Pons (tissue), 1 donor: ENCODE measurements at places on chromosomes 11 and 22.

GRCh38 chr11:9516113-9516512 is 55.3 kb downstream of the ZNF143 start:
- no peak for DNase-seq

GRCh38 chr11:116458546-116458945 is 314.2 kb downstream of the BUD13 start:
- DNase-seq, result no peak

DNA sequence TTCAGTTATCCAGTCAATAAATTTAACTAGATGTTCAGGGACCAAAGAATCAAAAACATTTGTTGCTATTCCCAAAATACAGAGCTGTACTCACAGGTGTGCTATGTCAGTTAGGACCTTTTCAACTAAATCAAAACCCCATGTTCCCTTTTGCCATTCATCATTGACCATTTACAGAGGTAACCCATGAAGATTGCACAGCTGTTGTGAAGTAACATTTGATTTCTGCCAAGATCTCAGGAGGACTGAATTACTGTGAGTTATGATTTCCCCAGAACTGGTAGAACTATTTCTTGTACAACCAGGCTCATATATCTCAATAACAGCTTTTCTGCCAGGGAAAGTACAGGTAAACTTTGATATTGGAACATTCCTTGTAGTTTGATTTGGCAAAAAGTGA is 131.1 kb upstream of the FIBIN start:
- DNase-seq, result no peak

DNA sequence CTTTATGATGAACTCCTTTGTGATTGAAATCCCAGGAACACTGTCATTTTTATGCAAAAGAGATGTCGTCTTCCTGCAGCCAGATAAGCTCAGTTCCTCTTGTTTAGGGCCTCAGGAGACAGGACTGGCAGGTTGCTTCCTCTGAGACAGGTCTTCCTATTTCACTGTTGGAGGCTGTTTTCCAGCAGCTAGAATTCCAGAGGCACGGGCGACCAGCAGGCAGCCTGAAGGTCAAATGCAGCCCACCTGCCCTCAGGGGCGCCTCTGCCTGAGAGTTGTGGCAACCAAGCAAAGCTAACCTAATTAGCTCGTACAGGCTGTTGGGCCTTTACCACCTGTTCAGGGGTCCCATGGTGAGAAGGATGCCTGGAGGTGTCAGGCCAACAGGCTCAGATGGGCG is 22.3 kb downstream of the SLC6A5 start:
- DNase-seq, result no peak

DNA sequence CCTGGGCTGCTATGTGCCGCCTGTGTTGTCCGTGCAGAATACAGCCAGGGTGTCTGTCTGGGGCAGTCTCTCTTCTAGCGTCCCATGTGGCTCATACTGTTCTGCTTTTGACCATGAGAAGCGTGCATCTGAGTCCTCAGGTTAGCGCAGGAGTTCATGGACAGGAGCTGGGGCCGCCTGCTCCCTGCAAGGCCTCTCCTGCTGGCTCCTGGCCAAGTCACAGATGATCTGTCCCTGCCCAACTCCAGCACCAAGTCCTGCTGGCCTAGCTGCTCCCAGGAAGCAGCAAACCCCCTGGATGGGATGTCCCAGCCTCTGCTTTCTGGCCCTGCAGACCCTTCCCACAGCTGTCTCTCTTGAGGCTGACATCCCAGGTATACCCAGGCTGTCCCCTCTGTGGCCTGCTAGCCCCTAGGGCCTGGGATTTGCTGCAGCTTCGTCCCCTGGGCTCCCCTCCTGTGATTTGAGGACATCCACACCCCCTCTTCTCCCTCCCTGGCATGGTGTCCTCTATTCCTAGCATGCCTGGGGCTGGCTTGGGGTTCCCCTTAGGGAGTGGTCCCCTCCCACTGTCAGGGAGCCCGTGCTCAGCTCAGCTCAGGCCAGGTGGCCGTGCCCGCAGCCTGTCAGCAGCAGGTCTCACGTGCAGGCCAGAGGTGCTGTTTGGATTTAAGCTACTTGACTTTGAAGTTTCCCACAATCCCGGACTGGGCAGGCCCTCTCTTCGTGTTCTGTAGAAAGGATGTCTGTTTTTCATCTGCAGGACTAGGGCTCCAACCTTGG is 17.8 kb downstream of the PRR5 start:
- no peak for DNase-seq

DNA sequence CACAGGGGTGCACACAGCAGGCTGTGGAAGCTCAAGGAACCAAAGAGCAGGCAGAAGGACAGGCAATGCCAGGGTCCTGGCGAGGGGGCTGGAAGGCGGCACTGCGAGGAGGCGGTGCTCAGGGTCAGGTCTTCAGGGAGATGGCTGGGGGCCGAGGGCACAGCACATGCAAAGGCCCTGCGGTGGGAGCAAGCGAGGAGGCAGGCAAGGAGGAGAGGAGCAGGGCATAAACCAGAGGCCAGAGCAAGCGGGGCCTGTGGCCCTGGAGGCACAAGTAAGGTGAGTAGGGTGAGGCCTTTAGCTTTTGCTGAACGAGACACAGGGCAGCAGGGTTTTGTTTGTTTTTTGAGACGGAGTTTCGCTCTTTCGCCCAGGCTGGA is 126.9 kb downstream of the ARHGAP8 start:
- no peak for DNase-seq

GRCh38 chr11:77444261-77444660 is 29.6 kb downstream of the PAK1 start:
- DNase-seq, result no peak

DNA sequence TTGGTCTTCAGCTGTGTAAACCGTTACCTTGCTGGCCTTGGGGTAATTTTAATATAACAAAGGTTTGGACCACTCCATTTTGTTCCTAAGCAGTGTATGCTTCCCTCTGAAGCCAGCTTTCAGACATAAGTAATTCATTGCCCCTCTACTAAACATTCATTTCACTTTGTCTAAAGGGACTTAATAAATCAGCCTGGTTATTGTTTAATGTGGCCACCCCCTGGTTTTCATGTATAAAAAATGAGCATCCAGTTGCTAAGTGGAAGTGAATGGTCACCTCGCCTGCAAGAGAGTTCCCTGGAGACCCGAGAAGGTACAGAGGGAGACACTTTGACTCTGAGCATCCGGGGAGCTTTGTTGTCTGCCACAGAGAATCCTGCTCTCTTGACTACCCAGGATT is 3.9 kb downstream of the ABTB2 start:
- no peak for DNase-seq

DNA sequence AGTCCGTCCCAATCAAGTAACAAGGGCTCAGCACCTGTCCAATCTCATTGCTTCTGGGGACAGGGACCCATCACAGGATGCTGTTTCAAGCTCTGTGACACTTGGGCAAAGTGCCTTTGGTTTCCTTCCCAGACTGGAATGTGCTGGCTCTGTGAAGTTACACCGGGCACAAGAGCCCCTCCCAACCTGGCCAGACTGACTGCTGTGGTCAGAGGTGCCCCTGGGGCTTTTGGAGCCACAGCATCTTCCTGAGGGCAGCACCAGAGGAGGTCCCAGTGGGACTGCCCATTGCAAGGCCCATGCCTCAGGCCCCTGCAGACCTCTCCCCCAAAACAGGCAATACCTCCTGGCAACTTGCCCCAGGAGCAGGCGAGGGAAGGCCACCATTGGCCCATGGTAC is 155.2 kb upstream of the GRK3 start:
- no peak for DNase-seq

GRCh38 chr11:59783632-59784090 is 26.9 kb downstream of the MRPL16 start:
- no peak for DNase-seq

GRCh38 chr11:126193038-126193478 is 18.4 kb downstream of the RPUSD4 start:
- DNase-seq, result no peak

GRCh38 chr11:29328961-29329441 is 687.8 kb downstream of the KCNA4 start:
- DNase-seq, result peak; percentile 51
